NCI-H1694 (cell line): ENCODE measurements at places on chromosomes 2 and 18.
A peak's percentile ranks its signal among the peaks of the same experiment; 100 is the strongest.

DNA sequence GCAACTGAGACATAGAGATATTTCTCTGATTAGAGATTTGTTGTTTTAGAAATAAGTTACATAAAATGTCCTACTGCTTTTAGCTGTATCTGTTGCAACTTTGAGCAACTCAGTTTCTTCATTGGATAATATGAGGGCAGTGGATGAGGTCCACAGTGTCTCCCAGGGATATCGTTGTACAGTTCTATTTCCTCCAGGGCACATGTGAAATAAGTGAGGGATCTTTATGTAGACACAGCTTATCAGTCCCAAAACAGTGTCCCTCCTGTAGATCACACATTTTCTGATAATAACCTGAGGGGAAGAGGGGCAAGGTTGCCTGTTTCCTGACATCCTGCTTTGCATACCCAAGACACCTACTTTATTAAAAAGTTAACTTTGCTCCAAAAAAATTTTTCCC lies 1231.2 kb upstream of the ZEB2 start:
- no peak for DNase-seq

- no peak for DNase-seq
Measured at GRCh38 chr2:204982303-204982702, 437.0 kb downstream of the PARD3B start.

GRCh38 chr18:61198486-61198885 lies 134.7 kb upstream of the CDH20 start:
- no peak for DNase-seq

- no peak for DNase-seq
Measured at GRCh38 chr2:172445851-172446250, 18.5 kb downstream of the ITGA6 start.

- DNase-seq, result no peak
Measured at GRCh38 chr18:50696929-50697328, 122.9 kb downstream of the MRO start.

GRCh38 chr2:98796775-98797544 lies 66.0 kb upstream of the MGAT4A start:
- no peak for DNase-seq

- DNase-seq, result no peak
Measured at GRCh38 chr18:37525262-37525585, 40.4 kb downstream of the CELF4 start.

- DNase-seq, result peak; percentile 35
Measured at GRCh38 chr18:7177116-7177744, 53.7 kb upstream of the LRRC30 start.

GRCh38 chr18:51323961-51324360 lies 126.5 kb upstream of the MEX3C start:
- no peak for DNase-seq

- no peak for DNase-seq
Measured at GRCh38 chr2:187890690-187891089, 336.5 kb upstream of the TFPI start.

DNA sequence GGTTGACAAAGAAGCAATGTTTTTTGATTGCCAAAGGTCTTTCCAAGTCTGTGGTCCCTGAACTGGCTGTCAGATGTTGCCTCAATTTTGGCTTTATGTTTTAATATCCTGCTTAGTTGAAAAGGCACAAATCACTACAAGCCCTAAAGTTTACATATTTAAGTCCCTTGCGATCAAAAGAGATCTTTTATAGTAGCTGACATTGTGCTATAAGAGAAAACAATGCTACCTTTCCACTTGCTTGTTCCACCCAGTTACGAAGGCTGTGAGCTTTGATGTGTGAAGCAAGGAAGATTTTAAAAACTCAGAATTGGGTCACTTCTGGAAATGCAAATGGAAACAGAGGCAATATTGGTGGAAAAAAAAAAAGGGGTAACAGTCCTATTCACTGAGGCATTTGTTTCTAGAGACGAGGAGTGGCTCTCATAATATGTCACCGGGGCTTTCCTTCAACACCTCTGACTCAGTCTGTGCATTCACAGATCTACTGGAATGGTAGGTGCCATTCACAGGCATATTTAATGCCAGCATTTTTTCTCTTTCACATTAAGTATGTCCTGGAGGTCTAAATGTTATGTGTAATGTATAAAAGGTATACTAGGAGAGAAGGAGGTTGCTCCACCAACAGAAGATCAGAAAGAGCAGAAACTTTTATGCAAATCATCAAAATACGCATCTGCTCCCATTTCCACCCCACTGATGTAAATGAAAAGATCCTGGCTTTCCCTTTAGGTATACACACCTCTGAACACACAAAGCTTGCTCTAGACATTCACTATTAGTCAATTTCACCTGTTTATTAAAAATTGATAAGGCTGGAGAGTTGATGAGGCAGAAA lies 91.8 kb downstream of the TGIF1 start:
- no peak for DNase-seq

DNA sequence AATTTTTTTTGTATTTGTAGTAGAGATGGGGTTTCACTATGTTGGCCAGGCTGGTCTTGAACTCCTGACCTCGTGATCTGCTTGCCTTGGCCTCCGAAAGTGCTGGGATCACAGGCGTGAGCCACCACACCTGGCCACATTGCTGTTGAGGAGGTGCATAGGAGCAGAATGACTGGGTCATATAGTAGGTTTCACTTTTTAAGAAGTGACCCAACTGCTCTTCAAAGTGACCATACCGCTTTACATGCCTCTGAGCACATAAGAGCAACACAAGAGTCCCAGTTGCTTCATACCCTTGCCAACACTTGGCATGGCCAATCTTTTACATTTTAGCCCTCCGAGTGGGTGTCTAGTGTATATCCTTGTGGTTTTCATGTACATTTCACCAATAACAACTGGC lies 28.9 kb downstream of the RRM2 start:
- DNase-seq, result no peak
